ENCODE measurements at places on chromosomes 16 and 17.
A peak's percentile ranks its signal among the peaks of the same experiment; 100 is the strongest.

DNA sequence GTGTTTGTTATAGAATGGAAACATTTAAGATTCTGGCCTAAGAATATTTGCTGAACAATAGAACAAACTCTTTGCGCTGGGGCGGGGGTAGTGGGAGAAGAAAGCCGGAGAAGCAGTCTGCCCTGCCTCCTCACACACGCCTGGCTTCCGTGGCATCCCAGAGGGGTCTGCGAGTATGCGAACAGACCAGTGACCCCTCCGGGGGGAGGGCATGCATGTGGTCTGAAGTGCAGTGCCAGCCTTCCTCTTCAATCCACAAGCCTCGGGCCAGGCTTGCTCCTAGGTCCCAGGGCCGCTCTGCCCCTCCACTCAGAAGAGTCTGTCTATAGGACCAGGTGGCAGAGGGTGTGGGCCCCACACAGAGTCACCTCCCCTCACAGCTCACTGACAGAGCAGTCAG, 14.1 kb upstream of the IGFALS start:
- DNase-seq = no peak

GRCh38 chr17:48382989-48383388, 47.0 kb downstream of the SKAP1 start:
- DNase-seq = no peak

DNA sequence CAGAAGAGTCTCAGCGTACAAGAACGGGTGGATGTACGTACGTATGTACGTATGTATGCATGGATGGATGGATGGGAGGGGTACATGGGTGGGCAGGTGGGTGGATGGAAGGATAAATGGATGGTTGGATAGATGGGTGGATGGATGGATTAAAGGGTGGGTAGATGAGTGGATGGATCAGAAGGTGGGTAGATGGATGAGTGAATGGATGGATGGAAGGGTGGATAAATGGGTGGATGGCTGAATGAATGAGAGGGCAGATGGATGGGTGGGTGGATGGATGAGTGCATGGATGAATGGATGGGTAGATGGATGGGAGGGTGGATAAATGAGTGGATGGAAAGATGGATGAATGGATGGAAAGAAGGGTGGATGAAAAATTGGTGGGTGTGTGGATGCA, 45.6 kb downstream of the ENGASE start:
- no peak for DNase-seq

DNA sequence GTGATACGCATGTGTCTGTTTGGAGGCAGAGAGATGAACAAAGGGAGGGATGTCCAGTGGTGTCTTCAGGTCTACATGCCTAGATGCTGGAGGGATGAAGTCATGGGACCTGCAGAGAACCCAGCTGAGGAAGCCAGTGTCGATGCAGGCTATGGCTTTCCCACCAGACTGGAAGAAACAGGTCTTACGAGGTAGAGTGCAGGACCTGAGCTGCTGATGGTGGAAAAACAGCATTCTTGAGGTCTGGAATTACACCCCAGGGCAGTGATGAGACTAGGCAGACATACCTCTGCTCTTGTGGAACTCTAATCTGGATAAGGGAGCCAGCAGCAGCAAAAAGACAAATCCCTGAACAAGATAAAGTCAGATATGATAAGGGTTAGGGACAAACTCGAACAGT, 37.4 kb downstream of the ARSG start:
- DNase-seq = no peak

DNA sequence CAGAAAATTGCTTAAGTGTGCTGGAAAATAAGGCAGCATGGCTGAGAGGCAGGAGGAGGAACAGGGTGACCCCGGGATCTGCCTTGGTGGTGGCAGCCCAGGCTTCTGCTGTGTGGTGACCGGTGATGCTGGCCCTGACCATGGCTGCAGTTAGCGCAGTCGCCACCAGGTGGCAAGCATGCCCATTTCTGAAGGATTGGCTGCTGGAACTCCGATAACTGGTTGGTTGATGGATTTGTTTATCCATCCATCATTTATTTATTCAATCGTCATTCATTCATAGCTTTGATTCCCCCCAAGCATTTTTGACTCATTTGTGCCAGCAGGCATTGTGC, 29.1 kb upstream of the ITGA3 start:
- DNase-seq = peak; percentile 76

All from activated T-cell treated with anti-CD3 and anti-CD28 coated beads for 1 hour (primary cell).